ENCODE measurements at places on chromosomes 4 and X.

GRCh38 chr4:140743194-140743931 is 12.8 kb downstream of the TBC1D9 start:
- H3K4me3 ChIP-seq = no peak overlapping the region
- no peak overlapping the region for H3K27ac ChIP-seq
- H3K36me3 ChIP-seq = no peaks in the 10 kb centered on the region

DNA sequence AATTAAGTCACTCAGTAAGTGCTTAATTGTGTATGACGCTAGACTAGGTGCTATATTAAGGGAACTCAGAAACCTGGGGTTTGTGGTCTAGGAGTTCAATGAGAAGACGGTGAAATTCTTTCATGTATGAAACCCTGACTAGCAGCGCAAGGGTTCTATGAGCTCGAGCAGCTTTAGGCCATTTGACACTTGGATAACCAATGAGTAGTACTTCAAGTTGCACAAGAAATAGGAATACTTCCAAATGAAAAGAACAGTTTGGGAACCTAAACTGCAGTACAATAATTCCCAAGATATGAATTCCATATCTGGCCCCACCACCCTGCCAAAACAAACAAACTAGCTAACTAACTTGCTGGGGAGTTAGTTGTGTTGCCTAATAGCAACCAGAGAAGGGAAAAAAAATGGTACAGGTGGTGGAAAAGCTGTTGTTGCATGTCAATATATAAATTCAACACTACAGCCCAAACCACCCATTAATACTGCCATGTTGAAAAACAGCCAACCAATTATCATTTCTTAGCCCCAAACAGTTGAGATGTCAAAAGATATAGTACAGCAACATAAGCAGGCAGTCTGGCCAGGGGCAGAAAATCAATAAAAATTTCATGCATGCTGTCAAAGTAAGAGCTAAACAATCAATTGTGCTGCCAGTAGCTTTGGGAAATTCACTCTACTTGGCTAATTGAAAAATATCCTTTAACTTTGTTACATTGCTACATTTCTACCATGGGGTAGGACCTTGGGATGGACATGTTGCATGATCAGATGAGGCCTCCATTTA is 54.6 kb upstream of the MCF2 start:
- no peak for DNase-seq
- no peak overlapping the region for H3K4me3 ChIP-seq
- no peak overlapping the region for H3K27ac ChIP-seq

GRCh38 chrX:70301716-70302115 is 11.8 kb downstream of the KIF4A start:
- no peaks in the 10 kb centered on the region for H3K4me1 ChIP-seq
- H3K27ac ChIP-seq = no peak overlapping the region
- no peak overlapping the region for H3K4me3 ChIP-seq
- no peaks in the 10 kb centered on the region for H3K36me3 ChIP-seq

DNA sequence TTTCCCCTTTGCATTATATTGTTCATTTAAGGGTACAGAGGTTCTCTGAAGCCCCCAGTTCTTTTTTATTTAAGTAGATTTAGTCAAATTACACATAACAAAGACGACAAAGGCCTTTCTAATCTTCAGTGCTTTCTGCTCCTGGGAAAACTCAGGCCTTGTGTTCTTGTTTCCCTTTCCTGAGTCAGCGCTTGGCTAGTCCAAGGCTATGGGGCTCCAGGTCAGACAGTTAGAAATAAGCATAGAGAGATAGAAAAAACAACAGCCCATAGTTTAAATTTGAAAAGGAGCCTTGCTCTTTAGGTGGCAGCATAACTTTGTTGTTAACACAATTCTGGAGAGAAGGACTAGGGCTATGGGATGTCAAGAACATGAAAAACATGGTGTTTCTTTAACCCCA is 97.3 kb downstream of the PPP1R2C start:
- no peaks in the 10 kb centered on the region for H3K27me3 ChIP-seq
- H3K4me3 ChIP-seq = no peak overlapping the region

GRCh38 chr4:35948171-35948570 is 296.1 kb downstream of the ARAP2 start:
- H3K4me3 ChIP-seq = no peak overlapping the region
- H3K4me1 ChIP-seq = no peaks in the 10 kb centered on the region
- DNase-seq = no peak
- no peak overlapping the region for H3K27ac ChIP-seq
- no peaks in the 10 kb centered on the region for H3K27me3 ChIP-seq

DNA sequence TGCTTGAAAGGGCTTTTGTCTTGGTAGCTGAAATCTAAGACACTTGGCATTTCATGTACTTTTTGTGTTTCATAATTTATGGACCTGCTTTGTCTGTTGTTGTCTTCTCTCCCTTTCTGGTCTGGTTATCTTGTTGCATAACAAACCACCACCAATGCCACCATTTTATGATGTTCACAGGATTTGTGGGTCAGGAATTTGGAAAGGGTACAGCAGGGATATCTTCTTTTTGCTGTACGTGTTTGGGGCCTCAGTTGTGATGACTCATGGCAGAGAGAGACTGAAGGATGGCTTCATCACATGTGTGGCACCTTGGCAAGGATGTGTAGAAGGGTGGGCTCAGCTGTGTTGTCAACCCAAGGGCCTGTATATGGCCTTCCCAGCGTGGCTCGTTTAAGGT is 35.2 kb downstream of the KDM6A start:
- no peak overlapping the region for H3K27ac ChIP-seq
- H3K4me1 ChIP-seq = peaks cover 23% of the 10 kb centered on the region
- H3K36me3 ChIP-seq = no peaks in the 10 kb centered on the region
- H3K27me3 ChIP-seq = no peaks in the 10 kb centered on the region
- no peak overlapping the region for H3K4me3 ChIP-seq
- no peak for DNase-seq

- H3K27ac ChIP-seq = no peak overlapping the region
- no peak for DNase-seq
- H3K4me3 ChIP-seq = no peak overlapping the region
Observed at GRCh38 chr4:56080384-56080783, 131.6 kb downstream of the CEP135 start.

DNA sequence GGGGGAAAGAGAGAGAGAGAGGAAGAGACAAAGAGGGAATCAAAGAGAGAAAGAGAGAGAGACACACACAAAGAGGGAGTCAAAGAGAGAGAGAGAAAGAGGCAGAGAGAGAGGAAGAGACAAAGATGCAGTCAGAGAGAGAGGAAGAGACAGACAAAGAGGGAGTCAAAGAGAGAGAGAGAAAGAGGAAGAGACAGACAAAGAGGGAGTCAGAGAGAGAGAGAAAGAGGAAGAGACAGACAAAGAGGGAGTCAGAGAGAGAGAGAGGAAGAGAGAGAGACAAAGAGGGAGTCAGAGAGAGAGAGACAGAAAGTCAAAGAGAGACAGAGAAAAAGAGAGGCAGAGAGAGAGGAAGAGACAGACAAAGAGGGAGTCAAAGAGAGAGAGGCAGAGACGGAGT is 45.5 kb downstream of the MAGEA9 start:
- H3K36me3 ChIP-seq = no peaks in the 10 kb centered on the region
- no peak for DNase-seq
- H3K27ac ChIP-seq = no peak overlapping the region
- peaks cover 11% of the 10 kb centered on the region for H3K4me1 ChIP-seq
- no peak overlapping the region for H3K4me3 ChIP-seq
- H3K27me3 ChIP-seq = no peaks in the 10 kb centered on the region

GRCh38 chrX:149938881-149939654 is 777 bp upstream of the EOLA2 start:
- DNase-seq = peak; percentile 88
- peak overlapping the region; percentile 91 for H3K27ac ChIP-seq
- no peak overlapping the region for H3K4me3 ChIP-seq
- H3K27me3 ChIP-seq = no peaks in the 10 kb centered on the region
- peaks cover 6% of the 10 kb centered on the region for H3K4me1 ChIP-seq

DNA sequence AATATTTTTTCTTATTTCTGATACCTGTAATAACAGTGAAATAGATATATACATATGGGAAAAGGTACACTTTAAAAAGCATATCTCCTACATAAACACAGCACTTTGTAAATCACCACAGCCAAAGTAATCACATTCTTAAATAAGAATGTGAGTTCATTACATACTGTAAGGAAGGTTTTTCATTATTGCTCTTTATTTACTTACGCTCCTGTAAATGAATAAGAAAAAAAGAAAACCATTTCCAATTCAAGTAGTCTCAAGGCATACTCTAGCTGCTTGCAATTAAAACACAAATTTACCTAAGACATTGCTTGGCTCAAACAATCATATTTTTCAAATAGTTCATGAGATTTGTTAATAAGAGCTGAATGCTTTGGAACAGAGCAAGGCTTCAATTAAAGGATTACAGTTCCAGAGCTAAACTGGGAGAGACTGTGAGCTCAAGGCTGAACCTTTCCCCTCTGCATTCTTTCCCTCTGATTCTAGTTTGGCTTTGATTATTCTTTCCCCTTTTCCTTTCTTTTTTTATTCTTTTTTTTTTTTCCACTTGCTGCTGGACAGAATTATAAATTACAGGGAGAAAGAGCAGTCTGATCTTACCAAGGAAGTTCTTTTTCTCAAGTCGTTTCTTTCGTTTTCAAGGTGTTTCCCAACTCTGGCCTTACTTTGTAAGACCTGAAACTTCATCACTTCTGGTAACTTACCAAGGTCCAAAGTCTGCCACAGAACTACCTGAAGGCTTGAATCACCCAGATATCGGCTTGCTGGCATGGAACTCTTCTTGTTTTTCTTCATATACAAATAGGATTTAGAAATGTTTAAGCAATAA is 278.3 kb downstream of the INPP4B start:
- DNase-seq = no peak
- H3K27me3 ChIP-seq = no peaks in the 10 kb centered on the region
- H3K36me3 ChIP-seq = no peaks in the 10 kb centered on the region
- H3K4me1 ChIP-seq = peaks cover 68% of the 10 kb centered on the region

GRCh38 chrX:65702956-65703355 is 35.5 kb downstream of the MSN start:
- no peak for DNase-seq
- H3K27me3 ChIP-seq = no peaks in the 10 kb centered on the region
- no peak overlapping the region for H3K27ac ChIP-seq
- peaks cover 91% of the 10 kb centered on the region for H3K4me1 ChIP-seq

DNA sequence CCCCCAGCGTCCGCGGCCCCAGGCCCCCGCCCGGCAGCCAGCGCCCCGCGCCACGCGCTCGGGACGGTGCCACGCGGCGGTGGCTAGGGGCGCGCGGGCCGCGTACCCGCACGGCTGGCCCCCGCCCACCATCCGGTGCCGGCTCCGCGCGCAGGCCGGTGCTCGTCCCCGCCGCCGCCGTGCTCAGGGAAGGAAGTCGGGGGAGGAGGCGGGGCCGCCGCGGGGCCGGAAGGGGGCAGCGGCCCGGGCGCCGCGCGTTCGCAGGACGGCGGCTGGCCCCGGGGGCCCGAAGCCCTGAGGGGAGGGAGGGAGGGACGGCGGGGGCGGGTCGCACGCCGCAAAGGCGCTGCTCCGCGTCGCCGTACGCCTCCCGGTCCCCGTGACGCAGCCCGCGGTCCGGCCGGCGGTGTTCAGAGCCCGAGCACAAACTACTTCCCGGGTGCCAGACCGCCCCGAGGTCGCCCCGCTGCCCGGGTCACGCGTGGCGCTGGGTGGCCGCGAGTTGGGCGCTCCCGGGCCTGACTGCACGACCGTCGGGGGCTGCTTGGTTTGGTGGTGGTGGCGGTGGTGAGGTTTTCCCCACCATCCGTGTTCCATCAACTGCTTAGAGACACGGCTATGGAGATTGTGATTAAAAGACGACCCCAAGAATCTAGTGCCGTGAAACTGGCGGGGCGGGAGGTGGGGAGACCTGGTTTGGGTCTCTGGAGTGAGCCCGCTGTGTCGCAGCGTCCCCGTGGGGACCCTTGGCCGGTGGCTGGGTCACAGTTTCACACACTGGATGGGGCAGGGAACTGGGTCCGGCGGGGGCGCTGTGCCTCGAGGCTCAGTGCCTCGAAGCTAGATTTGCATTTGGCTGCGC is at the start of gene DCTD:
Gene DCTD, minus strand, starts transcription at position 205 of the 862 bp plus-strand sequence. CDS start 1,818 bp downstream, outside the sequence.
- peak; percentile 88 for DNase-seq
- H3K27ac ChIP-seq = peak within 1 kb of the TSS; percentile 95
- H3K36me3 ChIP-seq = no peaks in the 10 kb centered on the region
- H3K4me3 ChIP-seq = peak within 1 kb of the TSS; percentile 89

GRCh38 chrX:108186811-108187210 is 95.2 kb downstream of the ATG4A start:
- H3K27ac ChIP-seq = no peak overlapping the region
- H3K36me3 ChIP-seq = no peaks in the 10 kb centered on the region
- H3K27me3 ChIP-seq = no peaks in the 10 kb centered on the region
- no peaks in the 10 kb centered on the region for H3K4me1 ChIP-seq
- no peak overlapping the region for H3K4me3 ChIP-seq

- H3K36me3 ChIP-seq = no peaks in the 10 kb centered on the region
- no peak overlapping the region for H3K27ac ChIP-seq
- no peak overlapping the region for H3K4me3 ChIP-seq
- H3K4me1 ChIP-seq = no peaks in the 10 kb centered on the region
Observed at GRCh38 chr4:84892950-84893349, 73.5 kb downstream of the WDFY3 start.

DNA sequence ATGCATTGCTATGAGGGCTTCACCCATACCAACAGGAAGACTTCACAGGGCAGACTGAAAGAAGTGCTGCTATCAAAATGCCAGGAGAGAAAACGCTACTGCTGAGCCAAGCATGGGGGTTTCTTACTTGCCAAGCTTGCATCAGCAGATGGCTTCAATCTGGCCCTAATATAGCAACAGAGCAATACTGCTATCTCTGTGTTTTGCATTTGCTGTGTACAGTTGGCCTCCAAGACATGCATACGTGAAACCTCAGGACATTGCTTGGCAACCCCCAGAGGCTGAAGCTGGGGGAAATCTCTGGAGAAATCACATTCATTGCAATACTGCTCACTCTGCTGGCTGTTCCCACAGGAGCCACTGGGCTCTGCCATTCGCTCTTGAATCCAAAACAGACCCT is 127.2 kb upstream of the GPC4 start:
- no peak overlapping the region for H3K4me3 ChIP-seq
- H3K36me3 ChIP-seq = no peaks in the 10 kb centered on the region
- no peaks in the 10 kb centered on the region for H3K4me1 ChIP-seq
- H3K27me3 ChIP-seq = no peaks in the 10 kb centered on the region
- no peak overlapping the region for H3K27ac ChIP-seq
- DNase-seq = no peak

DNA sequence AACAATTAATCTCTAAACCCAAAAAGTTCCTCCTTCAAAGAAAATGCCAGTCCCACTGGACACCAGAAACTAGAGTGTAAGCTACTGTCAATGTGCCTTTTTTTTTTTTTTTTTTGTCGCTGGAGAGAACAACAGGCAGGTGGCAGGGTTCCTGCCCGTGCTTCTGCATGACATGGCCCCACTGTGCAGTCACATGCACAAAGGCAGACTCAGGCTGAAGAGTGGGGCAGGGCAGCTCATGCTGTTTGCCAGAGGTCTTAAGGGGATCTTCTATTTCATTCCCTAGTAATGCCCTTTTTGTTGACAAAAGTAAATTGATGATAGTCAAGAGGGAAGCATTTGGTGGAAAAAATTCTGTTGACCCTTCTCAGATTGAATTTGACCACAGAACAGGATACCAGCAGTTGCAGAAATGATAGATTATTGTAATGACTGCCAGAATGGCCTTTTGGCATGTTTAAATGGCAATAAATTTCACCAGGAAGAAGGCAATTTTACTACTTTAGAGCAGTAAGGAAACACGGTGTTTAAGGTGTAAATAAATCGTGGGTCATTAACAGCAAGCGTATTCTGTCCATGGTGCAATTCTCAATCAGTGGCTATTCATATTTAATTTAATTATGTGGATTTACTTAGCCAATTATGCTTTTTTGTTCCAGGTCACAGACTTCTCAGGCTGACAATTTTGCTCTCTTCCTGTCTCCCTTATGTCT is 80.9 kb downstream of the NKX6-1 start:
- no peak overlapping the region for H3K4me3 ChIP-seq
- DNase-seq = no peak
- H3K27me3 ChIP-seq = no peaks in the 10 kb centered on the region
- no peaks in the 10 kb centered on the region for H3K36me3 ChIP-seq
- no peaks in the 10 kb centered on the region for H3K4me1 ChIP-seq
- H3K27ac ChIP-seq = no peak overlapping the region
